ENCODE measurements at places on chromosomes 5 and 9. TPM values are rescaled to one million over a fixed set of nuclear protein-coding genes. Genes with fewer than 3 reads are reported as not detected.

BRD3 gene
- 43.6 TPM for polyA plus RNA-seq

CRB2 gene
- polyA plus RNA-seq: 20.3 TPM

SKP1 gene
- 766 TPM for polyA plus RNA-seq

HNRNPK gene
- 1,020 TPM for polyA plus RNA-seq

PTPN3 gene
- polyA plus RNA-seq: 60.7 TPM

MELK gene
- 32.7 TPM for polyA plus RNA-seq

PLAC8L1 gene
- 2.4 TPM for polyA plus RNA-seq

DAPK1 gene
- 92.1 TPM for polyA plus RNA-seq

TMEM215 gene
- polyA plus RNA-seq: 0.12 TPM

RXFP3 gene
- 0.12 TPM for polyA plus RNA-seq

TMEM171 gene
- polyA plus RNA-seq: 5.2 TPM

DNA sequence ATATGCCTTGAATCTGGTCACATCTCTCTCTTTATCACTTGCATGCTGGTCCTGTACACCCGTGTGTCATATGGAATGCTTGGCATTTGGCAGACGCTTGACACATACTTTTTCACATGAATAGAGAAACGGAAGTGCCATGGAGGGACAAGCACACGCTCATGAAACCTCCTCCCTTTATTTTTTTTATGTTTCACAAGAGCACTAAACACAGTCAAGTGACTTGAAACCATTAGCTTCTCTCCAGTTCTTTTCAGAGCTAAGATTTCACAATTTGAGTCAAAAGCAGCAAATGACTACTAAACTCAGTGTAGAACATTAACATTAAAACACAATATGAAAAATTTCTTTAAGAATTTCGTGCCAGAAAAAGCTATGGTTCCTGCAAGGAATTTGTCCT, 151.1 kb downstream of the DOCK2 start:
- no peak for DNase-seq

DNA sequence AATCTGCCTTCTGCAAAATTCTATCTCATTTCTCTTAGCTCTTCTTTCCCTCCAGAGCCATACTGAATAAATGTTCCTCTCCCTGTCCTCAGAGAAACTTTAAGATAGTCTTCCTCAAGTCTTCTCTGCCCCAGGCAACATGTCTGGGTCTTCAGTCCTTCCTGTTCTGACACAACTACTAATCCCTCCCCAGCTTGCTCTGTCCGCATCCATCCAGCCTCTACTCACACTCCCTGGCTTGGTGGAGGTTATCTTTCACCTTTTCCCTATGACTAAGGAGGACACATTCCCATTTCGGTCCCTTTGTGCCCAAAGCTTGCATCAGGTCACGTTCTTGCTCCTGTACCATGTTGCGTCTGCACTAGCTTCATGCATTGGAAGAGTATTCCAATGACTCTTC, 143.3 kb downstream of the TTLL11 start:
- no peak for DNase-seq

DNA sequence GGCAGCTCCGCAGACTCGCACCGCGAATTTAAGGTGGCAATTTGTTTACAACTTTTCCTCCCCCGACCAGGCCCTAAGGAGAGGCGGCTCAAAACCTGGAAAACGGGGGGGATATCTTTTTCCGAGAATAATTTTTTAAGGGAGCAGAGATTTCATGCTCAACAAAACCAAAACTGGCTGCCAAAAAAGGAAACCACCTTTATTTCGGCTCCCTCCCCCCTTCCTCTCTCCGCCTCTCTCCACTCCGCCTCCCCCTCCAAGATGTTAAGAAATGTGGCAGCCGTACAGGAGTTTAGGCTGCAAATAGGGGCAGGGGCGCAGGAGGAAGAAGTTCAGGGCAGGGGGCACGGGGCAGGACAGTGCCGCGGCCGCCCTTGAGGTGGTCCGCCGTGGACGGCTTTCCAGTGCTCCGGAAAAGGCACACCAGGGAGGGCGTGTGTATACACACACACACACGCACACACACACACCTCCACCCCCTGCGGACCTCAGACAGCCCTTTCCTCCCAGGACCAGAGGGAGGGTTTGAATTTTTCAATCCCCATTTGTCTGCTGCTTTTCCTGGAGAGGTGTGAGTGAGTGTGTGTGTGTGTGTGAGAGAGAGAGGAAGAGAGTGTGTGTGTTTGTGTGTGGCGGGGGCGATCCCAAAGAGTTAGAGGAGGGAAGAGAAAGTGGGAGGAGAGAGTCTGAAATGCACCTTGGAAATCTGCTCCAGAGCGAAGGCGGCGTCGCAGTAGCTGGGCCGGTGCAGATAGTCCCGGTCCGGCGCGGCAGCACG, 9.1 kb downstream of the PTCH1 start:
- DNase-seq: peak; percentile 70

- no peak for DNase-seq
Observed at GRCh38 chr9:126641118-126641851, 27.6 kb downstream of the LMX1B start.

- DNase-seq: no peak
Observed at GRCh38 chr9:107299437-107299836, 16.4 kb downstream of the RAD23B start.

DNA sequence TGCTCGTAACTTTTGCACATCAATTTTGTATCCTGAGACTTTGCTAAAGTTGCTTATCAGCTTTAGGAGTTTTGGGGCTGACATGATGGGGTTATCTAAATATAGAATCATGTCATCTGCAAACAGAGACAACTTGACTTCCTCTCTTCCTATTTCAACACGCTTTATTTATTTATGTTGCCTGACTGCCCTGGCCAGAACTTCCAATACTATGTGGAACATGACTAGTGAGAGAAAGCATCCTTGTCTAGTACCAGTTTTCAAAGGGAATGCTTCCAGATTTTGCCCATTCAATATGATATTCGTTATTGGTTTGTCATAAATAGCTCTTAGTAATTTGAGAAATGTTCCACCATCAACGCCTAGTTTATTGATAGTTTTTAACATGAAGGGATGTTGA, 65.4 kb upstream of the CDH12 start:
- no peak for DNase-seq

- DNase-seq: no peak
Observed at GRCh38 chr9:133054966-133055365, 6.8 kb upstream of the CEL start.

DNA sequence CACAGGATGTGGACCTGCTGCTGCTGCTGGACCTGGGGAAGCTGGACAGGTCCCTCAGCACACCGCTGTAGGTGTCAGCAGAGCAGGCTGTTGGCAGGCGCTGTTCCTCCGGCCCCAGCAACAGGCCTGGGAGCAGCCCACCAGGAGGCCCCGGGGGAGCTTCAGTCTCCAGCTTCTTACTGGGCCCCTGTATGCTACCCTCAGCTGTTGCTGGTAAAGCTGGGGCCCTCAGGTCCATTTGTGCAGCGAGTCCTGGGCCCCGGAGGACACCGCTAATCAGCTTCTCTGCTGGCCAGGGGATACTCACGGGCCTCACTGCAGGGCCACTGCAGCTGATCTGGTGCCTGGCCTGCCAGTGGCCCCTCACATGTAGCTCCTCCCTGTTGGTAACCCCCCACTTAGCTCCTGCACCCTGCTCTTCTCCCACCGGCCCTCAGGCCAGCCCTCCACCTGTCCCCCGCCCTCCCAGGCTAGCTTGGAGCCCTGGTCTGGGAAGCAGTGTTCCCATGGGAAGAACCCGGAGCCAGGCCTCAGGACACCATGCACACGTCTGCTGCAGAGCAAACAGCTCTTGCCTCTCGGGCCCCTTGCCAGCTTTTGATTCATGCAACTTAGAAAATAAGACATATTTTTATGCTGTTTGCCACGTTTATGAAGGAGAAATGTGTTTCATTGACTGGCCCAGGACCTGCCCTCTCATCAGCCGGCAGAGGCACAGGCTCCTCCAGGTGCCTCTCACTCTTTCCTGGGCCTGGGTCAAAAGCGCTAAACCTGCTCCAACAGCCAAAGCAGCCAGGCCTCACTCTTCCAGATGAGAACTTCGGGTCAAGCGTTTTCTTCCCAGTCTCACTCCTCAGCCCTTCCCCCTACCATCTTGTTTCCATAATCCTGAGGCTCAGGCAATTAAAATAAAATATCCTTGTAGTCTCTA, 61.0 kb upstream of the ADAMTS2 start:
- no peak for DNase-seq

GRCh38 chr9:114389612-114390368, 2.0 kb upstream of the AKNA start:
- DNase-seq: no peak

DNA sequence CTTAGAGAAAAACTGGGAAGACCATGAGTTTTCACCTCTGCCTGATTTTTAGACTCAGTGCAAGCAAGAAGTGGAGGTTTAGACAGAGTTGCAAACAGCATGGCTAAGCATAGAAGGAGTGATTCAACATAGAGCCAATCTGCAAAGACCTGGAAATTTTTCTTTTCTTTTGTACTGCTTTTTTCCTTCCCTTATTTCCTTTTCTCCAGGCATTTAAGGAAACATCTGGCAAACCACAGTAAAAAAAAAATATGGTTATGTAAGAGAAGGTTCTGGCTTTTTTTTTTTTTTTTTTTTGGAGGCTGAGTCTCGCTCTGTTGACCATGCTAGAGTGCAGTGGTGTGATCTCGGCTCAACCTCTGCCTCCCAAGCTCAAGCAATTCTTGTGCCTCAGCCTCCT, 16.6 kb upstream of the DCAF12 start:
- DNase-seq: no peak

GRCh38 chr5:149837680-149838269, 106.8 kb downstream of the PDE6A start:
- no peak for DNase-seq

GRCh38 chr5:103108086-103108485, 11.9 kb downstream of the GIN1 start:
- no peak for DNase-seq

- DNase-seq: no peak
Observed at GRCh38 chr5:91332267-91333045, 50.7 kb downstream of the ARRDC3 start.

GRCh38 chr5:39740404-39740803, 315.6 kb upstream of the DAB2 start:
- no peak for DNase-seq

- peak; percentile 88 for DNase-seq
Observed at GRCh38 chr5:141747152-141748141, 65.4 kb upstream of the ARAP3 start.

DNA sequence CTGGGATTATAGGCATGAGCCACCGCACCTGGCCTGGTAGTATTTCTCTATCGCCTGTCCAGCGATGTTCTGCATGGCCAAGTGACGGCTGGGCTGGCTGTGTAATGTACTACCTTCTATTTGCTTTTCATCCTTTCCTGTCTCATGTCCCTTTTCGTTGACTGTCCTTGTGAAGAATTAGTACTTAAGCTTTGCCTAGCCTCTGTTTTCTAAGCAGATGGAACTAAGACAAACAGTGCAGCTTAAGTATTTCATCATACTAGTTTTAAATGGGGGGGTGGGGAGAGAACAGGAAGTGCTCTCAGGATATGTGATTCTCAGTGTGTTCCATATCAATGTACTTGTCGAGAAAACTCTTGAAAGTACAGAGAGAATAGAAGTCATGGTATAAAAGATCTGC, 31.7 kb upstream of the CCL21 start:
- no peak for DNase-seq

GRCh38 chr9:70415041-70415440, 584 bp upstream of the KLF9 start:
- DNase-seq: no peak

GRCh38 chr5:41510176-41510831, at the start of gene PLCXD3:
Gene PLCXD3 (minus strand): TSS chr5:41510601. CDS start chr5:41510526, 75 bp downstream.
- DNase-seq: peak; percentile 11
